B cell (primary cell): ENCODE measurements at places on chromosomes 11 and 22. TPM values are rescaled to one million over a fixed set of nuclear protein-coding genes. Genes with fewer than 3 reads are reported as not detected.

- no peak for DNase-seq
These were observed 67.6 kb upstream of the TEAD1 start for GRCh38 chr11:12606597-12606996.

GRCh38 chr11:43833657-43834073 is 47.0 kb upstream of the ALKBH3 start:
- DNase-seq = no peak

GRCh38 chr22:19466848-19467752 is 11.9 kb downstream of the UFD1 start:
- no peak for DNase-seq

The ALG9 gene
- total RNA-seq = 23.9 and 29.9 TPM in 2 replicates

- DNase-seq = no peak
These were observed 59.2 kb upstream of the PHOX2A start for GRCh38 chr11:72303179-72303578.

DNA sequence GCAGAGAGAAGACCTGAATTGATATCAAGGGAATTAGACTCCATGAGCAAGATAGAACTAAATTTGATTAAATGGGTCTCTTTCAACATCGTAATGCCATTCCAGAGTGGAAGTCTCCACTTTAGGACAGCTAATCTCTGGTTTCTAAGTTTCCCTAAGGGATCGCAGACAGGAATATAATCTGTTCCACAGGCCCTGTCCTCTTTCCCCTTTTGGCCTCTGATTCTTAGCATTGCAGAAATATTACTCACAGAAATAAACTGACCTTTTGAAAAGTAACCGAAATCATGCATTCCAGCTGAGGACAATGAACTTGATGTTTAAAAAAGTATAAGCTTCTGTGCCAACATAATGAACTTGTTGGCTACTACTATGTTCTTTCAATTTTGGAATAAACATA is 227.8 kb downstream of the ETS1 start:
- DNase-seq = no peak

The P2RY6 gene
- 0.25 TPM in 1 of 2 replicates, not detected in the other for total RNA-seq

The IL17REL gene
- 0.10 TPM in 2 replicates for total RNA-seq

GRCh38 chr11:75850787-75851186 is 35.8 kb downstream of the UVRAG start:
- DNase-seq = no peak

DNA sequence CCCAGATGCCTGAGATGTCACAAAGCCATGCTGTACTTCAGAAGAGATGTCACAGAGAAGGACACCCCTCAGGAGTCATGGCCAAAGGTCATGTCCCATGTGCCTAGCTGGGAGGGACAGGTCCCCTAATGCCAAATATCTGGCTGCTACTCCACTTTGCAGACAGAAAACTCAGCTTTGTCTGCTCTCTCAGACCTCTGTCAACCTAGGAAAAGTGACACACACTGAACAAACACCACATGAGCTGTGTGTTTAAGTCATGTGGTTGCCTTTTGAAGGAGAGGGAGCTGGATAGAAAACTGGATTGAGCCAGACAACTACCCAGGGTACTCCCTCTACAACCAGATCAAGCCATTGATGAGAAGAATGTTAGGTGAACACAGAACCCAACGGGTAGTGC is 3.5 kb downstream of the TRIM66 start:
- no peak for DNase-seq
